Fibroblast of skin of left quadriceps (primary cell): ENCODE measurements at places on chromosomes 13 and 19.

- DNase-seq = no peak
Measured at GRCh38 chr19:5238700-5239099, 101.9 kb downstream of the PTPRS start.

GRCh38 chr19:2059422-2060201 lies 8.6 kb upstream of the MKNK2 start:
- peak; percentile 18 for DNase-seq

GRCh38 chr13:21917086-21918015 lies 246.5 kb downstream of the FGF9 start:
- DNase-seq = no peak

GRCh38 chr19:50896591-50897190 lies 14.5 kb downstream of the KLK4 start:
- no peak for DNase-seq

- DNase-seq = peak; percentile 57
Measured at GRCh38 chr13:31538067-31539042, 201.0 kb upstream of the RXFP2 start.

GRCh38 chr19:6736169-6736916 lies 1.0 kb downstream of the GPR108 start:
- DNase-seq = peak; percentile 64

DNA sequence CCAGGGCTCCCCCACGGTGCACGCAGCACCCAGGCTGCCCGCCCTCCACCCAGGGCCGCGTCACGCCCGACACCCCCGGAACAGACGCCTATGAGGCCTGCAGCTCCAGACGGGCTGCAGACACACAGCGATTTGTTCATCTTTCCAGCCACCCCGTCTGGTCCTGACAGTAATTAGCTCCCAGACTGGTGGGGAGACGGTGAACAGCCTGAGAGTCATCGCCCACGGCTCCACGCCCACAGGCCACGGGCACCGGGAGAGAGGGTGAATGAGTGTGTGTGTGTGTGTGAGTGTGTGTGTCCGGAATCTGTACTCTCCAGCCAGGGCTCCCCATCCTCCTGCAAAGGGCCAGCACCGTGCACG lies 18.1 kb downstream of the GADD45B start:
- no peak for DNase-seq

DNA sequence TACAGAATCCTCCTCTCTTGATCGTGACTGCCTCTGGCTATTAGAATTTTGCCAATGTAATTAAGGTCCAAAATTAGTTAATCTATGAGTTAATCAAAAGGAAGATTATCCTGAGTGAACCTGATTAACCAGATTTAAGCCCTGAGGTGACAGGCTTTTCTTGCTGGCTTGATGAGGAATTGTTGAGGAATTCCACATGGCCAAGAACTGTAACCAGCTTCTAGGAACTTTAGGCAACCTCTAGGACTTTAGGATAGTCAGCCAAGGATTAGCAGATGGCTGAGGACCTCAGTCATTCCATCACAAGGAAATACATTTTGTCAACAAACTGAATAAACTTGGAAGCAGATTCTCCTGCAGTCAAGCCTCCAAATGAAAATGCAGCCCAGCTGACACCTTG lies 84.8 kb downstream of the STOML3 start:
- no peak for DNase-seq

DNA sequence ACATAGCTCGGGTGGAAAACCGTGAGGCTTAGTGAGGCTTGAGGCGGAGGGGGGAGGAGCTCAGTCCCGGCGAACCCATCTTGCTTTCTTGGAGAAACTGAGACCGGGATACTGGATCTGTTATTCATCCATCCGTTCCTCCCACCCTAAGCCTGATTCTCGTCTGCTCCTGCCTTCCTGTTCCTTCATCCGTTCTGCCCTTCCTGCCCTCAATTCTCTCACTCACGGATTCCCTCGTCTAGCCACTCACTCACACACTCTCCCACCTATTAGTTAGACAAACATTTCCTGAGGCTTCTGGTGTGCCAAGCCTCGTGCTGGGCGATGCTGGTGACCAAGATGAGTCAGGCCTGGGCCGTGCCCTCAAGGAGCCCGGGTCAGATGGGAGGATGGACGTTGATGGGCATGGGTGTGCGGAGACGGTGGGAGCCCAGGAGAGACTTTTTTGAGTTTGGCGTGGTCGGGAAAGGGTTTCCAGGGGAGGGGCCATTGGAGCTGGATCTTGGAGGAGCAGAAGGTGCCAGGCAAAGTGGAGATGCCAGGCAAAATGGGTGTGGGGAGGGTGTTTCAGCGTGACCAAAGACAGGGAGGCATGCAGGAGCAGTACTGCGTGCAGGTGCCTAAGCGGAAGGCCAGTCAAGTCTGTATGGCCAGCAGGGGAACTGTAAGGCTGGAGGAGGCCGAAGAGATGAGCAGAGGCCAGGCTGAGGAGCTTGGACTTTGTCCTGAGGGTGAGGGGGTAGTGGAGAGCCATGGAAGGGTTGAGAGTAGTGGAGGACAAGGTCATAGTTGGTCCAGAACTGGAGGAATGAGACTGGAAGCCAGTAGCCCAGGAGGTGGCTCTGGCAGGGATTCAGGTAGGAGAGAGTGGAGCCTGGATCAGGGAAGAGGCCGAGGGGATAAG lies 7.4 kb upstream of the CNFN start:
- no peak for DNase-seq

- DNase-seq = peak; percentile 17
Measured at GRCh38 chr19:40139533-40140287, 49.0 kb upstream of the ZNF780A start.

GRCh38 chr13:44934724-44935123 lies 54.5 kb downstream of the NUFIP1 start:
- DNase-seq = no peak

DNA sequence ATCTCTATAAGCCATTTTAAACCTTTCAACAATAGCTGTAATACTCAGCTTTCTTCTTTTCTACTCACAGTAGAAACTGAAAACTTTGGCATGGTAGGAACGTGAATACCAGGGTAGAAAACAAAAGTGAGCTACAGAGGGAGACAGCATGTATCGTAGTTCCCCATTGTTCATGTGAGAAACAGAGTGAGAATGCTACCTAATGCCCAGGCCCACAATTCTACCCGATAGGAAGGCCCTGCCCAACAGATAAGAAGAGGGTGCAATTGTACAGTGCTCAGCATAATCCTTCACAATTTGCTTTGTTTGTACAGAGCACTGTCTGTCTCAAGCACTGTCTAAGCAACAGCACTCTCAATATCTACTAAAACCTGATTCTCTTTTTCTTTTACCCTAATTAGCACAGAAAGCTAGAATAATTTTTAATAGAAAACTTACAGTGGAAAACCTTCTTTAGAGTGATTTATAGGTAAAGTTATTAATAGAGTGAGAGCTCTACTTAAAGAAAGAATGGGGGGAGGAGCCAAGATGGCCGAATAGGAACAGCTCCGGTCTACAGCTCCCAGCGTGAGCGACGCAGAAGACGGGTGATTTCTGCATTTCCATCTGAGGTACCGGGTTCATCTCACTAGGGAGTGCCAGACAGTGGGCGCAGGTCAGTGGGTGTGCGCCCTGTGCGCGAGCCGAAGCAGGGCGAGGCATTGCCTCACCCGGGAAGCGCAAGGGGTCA lies 322.3 kb downstream of the EFNB2 start:
- DNase-seq = no peak

DNA sequence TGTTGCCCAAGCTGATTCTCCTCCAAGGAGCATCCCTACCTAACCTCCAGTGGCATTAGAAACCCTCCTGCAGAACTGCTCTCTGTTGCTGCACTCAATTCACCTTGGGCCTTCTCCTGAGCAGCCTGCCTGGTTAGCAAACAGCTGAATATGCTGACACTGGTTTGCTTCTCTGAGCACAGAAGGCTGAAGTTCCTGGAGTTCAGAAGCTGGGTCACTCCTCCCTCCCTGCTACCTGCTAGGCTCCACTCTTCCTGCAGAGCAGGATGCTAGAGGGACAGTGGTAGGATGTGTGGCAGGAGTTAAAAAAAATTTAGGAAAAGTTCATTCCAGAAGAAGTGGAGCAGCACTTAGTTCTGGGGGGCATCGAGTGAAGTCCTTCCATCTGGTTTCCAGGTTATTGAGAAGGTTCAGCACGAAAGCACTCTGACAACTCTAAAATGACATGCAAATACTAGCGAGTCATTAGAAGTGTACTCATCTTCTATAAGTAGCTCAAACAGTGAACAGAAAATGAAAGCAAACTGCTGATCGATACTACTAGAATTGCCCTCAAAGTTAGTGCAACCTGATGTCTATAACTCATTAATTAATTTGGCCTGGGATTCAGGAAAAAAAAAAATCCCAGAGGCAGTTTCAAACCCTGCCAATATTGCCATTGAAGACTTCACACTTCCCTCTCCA lies 293.7 kb downstream of the POU4F1 start:
- DNase-seq = no peak

DNA sequence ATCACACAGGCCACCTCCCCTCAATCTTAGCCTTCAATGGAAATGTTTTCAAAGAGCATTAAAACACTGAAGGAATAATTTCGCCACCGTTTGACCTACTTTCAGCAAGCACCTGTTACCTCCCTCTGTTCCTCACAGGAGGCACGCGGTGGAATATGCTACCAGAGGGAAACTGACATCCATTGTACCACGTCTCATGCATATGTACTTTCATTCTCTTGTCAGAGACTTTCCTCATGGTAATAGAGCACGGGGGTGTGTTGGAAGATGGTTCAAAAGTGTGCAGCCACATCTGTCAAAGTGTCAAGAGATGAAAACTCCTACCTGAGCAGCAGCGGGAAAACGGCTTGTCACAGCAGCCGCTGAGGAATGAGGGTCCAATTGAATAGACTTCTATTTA lies 143.4 kb downstream of the NALCN start:
- DNase-seq = no peak

- DNase-seq = no peak
Measured at GRCh38 chr19:13160557-13160956, 10.3 kb downstream of the IER2 start.

GRCh38 chr13:24269821-24270220 lies 39.6 kb upstream of the C1QTNF9 start:
- DNase-seq = no peak

GRCh38 chr13:91154558-91155353 lies 192.7 kb upstream of the MIR17HG start:
- DNase-seq = no peak

GRCh38 chr19:6212403-6213265 lies 67.1 kb downstream of the MLLT1 start:
- DNase-seq = no peak

- DNase-seq = peak; percentile 72
Measured at GRCh38 chr19:13398780-13399726, 107.2 kb downstream of the CACNA1A start.

GRCh38 chr19:6794686-6795431 lies 22.4 kb downstream of the VAV1 start:
- DNase-seq = no peak

DNA sequence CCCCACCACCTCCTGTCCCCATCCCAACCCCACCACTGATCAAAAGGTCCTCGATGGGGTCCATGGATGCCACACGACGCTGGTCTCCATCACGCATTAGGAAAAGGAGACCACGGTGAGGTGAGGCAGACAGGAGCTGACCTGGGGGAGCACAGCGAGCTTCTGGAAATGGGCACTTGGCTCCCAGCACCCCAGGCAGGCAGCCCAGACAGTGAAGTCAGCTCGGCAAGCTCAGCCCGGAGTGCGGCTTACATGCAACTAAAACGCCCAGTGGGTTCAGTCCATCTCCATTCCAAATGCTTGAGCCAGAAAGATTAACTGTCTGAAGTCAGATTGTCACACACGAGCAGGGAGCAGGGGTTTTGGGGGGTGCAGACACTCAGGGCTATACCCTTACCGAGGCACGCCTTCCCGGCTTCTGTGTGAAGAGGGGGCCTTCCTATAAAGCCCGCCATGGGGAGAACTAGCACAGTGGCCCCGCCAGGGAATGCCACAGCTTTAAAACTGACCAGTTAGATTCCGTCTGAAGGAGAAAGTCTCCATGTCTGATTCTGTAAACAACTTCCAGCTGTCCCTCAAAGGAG lies 79.4 kb downstream of the SPACA7 start:
- no peak for DNase-seq

DNA sequence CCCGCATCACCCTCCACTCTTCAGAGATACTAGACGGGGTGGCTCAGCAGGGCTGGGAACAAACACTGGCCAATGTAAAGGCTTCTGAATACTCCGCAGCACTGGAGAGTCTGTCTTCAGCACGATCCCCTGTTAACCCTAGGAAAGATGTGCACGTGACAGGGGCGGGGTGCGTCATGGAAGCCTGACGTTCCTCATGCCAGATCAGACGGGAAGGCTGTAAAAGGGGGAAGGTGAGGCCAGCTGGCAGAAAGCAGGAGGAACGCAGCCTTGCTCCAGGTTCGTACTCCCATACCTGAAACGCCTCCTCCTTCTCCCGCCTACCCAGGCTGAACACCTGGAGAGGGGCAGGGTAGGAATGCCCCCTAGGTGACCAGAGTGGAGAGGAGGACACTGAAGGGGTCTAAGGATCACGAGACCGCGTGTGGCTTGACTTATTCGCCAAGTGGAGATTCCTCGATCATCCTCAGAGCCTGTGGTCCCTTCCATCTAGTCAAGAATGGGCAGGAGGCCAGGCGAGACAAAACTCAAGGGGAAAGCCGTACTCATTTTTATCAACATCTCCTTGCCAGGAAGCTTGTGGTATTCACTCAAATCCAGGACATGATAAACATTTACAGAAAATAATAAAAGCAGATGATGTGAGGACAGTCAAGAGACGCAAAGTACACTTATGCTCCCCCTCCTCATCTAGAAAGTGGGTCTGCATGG lies 18.2 kb upstream of the FFAR2 start:
- no peak for DNase-seq

DNA sequence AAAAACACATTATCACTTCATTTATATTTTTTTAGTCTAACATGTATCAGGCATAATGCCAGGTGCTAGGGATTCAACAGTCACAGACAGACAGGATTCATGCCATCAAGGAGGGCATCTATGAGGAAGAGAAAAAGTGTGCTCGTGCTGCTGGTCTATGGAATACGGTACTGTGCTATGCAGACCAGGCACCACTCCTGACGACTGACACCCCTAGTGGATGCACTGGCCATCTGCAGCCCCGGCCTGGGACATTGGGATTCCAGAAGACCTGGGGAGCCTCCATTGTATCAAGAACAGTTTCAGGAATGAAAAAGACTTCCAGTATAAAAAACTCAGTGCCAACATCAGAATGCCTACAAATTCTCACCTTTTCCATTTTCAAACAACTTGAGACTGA lies 94.0 kb downstream of the KLF12 start:
- no peak for DNase-seq

DNA sequence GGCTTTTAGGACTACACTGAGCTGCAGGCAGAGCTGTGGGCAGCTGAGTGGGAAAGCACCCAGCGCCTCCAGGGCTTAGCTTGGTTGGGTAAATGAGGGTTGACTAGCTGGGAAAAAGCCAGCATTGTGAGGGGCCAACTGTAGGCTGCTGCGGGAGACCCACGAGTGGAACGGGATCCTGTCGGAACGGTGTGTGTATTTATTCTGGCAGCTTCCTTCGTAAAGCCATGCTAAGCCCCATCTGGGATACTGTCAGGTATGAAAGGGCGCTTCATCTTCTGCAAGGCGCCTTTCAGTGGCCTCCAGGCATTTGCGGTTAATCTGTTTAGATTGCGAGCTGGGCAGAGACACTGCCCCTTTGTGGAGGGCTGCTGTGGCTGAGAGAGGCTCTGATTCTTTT lies 39.5 kb upstream of the CNMD start:
- DNase-seq = no peak
